Right renal cortex interstitium (tissue), 3 donors: ENCODE measurements at places on chromosomes 4 and X. TPM values are rescaled to one million over a fixed set of nuclear protein-coding genes. Genes with fewer than 3 reads are reported as not detected.

Gene GAB3
- 1.9 TPM for polyA plus RNA-seq

Gene DCAF8L2
- polyA plus RNA-seq = not detected

Gene BTK
- polyA plus RNA-seq = 2.4 TPM

Gene TCEAL7
- 36.7 TPM for polyA plus RNA-seq

Gene ADGRG2
- 17.4 TPM for polyA plus RNA-seq

Gene SNCA
- 70.0 TPM for polyA plus RNA-seq

Gene TLR2
- 7.2 TPM for polyA plus RNA-seq

Gene KLHL13
- polyA plus RNA-seq = 117 TPM

Gene ADH7
- polyA plus RNA-seq = not detected

Gene FABP2
- polyA plus RNA-seq = 1.5 TPM

Gene CXCL9
- polyA plus RNA-seq = 0.13 TPM
